ENCODE measurements at places on chromosomes 16 and 17.

DNA sequence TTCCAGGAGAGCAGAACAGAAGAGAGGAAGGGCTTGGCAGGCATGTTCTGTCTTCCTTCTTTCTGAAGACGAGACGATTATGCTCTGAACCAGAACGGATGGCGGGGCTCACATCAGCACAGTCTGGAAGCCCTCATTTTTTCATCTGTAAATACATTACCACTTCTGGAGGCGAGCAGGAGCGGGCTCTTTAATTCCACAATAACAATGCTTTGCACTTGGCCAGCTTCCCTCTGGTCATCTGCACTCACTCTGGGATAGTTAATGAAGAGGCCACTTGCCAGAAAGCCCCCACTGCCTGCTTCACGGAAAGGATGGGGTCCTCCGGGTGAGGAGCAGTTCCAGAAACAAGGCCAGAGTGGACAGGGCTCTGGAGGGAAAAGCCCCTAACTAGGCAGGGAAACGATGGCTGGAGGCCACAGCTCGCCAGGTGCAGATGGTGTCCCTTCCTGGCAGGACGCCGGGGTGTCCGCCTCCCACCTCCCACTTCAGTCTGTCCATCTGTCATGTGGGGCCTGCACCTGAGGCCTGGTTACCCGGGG lies 13.1 kb upstream of the BCAR1 start:
- no peak for DNase-seq

- no peak for DNase-seq
Observed at GRCh38 chr16:28217326-28217725, 5.6 kb upstream of the XPO6 start.

DNA sequence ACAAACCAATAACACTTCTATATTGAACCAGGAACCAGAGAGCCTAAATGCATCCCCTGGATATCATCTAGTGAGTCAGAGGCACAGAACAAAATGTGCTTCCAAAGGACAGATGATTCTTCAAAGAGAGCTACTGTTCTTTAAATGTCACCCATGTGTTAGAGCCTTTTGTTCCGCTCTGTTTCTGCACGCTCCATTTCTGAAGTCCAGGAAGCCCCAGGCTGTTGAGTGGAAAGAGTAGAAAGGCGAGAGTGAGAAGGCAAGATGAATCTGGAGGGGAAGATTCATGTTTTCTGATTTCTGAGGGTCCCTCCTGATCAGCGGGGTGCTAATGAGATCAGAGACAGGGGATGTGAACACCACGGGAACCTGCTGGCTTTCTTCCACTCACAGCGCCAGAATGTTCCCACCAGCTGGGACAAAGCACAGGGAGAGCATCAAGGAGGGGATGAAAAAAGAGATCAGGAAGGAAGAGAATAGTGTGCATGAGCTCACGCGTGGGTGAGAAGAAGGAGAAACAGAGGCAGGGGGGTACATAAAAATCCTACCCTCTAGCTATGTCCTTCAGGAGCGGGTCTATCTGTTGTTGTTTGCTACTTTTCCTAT lies 559.9 kb upstream of the HSBP1 start:
- DNase-seq: no peak

DNA sequence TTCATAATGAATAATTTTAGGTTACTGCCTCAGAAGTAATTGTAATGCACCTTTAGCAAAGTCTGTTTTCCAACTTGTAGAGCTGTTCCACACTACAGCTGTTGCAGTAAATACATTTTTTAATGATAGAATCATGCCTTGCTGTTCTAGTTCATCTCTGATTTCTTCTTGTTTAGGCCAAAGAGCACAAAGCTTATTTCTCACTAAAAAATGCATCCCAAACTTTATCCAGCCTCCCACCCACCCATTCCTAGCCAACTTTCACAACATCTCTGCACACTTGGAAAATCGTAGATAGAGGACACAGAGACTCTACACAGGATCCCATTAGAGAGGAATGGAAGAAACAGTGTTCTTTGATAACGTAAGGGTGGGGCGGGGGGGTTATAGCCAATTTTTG lies 252.2 kb upstream of the DYNLRB2 start:
- no peak for DNase-seq

GRCh38 chr16:80114699-80115098 lies 426.1 kb upstream of the DYNLRB2 start:
- no peak for DNase-seq

DNA sequence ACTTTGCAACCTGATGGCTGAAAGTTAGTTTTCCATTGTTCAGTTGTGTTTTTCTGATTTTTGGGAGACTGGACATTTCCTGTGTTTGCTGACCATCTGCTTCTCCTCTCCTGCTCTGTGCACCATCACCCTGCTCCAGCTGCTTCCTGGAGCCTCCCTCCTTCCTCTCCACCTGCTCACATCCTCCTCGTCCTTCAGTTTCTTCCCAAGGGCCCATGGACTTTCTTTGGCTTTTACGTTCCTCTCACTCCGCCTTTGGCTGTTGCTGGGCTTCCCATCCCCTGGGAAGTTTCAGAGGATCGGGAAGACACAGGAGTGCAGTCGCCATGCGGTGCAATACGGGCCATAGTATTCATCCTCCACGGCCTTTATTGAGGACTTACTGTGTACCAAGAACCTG lies 61.6 kb downstream of the TNFRSF13B start:
- no peak for DNase-seq

DNA sequence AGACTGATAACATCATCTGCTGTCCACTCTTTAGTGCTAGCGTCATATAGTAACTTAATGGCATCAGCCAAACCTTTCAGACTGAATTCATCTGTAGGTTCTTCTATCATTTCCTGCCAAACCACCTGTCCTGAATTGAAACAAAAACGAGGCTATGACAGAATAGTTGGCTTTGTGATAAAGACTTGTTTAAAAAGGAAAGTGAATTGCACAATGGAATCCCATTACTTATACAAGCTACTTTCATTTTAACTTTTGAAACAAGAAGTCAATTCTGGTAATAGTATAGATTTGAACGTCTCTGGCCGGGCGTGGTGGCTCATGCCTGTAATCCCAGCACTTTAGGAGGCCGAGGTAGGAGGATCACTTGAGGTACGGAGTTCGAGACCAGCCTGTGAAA lies 18.2 kb downstream of the LASP1NB start:
- DNase-seq: no peak

DNA sequence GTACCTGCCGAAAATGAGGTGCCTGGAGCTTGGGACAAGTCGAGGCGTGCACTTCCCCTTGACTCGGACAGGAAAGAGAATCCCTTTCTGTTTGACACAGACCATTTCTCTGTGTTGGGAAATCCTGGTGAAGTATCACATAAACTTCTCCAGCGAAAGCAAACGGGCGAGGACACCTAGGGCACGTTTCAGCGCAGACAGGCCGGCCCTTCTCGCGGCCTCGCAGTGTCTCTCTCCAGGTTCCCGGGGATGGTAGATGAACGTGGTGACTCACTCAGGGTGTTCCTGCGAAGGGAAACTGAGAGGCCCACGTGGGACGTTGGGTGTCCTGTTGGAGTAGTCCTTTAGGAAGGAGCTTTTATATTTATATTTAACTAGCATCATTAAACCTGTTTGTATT lies 36.3 kb upstream of the ZNF750 start:
- no peak for DNase-seq

- DNase-seq: no peak
Observed at GRCh38 chr17:50133769-50134099, 3.8 kb upstream of the SAMD14 start.

DNA sequence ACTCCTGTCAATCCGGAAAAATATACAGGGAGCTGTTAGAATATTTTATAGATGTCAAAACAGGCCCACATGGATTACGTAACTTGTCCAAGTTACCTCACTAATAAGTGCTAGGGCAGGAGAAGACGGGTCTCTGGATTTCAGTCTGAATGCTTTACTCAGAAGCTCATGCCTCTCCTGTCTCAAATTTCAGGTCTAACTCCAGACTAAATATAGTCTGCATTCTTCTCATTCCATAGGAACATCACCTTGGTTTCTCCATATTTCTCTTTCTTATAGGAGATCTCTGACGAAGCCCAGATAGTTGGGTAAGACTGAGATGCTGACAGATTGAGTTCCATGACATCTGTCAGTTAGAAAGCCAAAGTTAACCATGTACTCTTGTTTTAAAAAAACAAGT lies 174.2 kb downstream of the STX8 start:
- no peak for DNase-seq

DNA sequence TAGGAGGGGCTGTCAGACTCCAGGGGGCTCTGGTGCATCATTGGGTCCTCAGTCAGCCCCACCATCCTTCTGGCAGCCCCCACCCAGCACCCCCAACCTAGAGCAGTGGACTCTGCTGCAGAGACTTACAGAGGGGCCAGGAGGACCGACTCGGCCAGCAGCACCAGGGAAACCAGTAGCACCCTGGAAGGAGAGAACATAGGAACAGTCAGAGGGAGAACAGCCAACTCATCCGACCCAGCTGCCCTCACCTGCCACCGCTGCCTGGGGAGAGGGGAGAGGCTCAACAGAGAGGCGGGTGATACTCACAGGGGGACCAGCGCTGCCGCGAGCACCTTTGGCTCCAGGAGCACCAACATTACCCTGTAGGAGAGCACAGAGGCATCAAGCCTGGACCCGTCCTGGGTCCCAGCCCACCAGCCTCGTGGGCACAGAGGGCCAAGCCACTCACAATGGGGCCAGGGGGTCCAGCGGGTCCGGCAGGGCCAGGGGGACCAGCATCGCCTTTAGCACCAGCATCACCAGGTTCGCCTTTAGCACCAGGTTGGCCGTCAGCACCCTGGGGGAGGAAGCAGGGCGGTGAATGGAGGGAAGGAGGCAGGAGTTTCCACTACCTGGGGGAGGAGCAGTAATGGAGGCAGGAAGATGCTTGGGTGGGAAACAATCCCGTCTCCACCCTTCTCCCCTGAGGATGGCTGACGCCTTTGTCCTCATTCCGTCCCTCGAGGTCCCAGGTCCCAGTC lies 11.7 kb downstream of the COL1A1 start:
- no peak for DNase-seq

DNA sequence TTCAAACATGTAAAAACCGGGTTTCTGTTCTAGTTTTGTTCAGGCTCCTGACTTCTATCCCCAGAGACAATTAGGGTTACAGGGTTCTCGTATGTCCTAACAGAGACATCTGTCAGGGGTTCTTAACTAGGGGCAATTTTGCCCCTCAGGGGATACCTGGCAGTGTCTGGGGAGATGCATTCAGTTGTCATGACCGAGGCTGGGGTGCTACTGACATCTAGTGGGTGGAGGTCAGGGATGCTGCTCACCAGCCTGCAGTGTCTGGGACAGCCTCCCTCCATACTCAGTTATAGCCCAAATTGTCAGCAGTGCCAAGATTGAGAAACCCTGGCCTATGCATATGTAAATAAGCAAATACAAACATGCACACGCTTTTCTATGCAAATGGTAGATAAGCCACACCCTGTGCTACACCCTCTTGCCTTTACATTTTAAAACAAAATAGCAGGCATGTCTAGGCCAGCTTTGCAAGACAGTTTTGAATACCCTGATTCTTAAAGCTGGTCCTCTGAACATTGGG lies 37.4 kb downstream of the CLEC16A start:
- DNase-seq: no peak

DNA sequence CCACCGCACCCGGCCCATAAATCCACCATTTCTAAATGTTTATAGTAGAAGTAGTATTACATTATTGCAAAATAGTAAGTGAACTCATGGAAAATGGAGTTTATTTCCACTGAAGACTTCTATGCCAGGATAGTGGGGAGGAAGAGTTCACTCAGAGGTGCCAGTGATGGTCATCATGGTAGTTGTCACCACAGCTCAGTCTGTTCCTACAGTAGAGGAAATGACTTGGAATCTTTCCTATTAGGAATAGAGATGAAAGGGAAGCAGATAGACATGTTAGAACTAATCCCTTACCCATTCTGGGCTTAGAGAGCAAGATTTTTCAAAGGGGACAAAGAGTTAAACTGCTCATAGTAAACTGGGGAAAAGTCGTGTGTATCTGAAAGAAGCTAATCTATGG lies 20.1 kb downstream of the MRPL45 start:
- DNase-seq: no peak

- no peak for DNase-seq
Observed at GRCh38 chr16:84294117-84294516, 561 bp upstream of the WFDC1 start.

GRCh38 chr16:30166202-30166902 lies 17.1 kb upstream of the CORO1A start:
- DNase-seq: peak; percentile 9

GRCh38 chr17:74429604-74430384 lies 2.1 kb upstream of the GPRC5C start:
- DNase-seq: no peak

DNA sequence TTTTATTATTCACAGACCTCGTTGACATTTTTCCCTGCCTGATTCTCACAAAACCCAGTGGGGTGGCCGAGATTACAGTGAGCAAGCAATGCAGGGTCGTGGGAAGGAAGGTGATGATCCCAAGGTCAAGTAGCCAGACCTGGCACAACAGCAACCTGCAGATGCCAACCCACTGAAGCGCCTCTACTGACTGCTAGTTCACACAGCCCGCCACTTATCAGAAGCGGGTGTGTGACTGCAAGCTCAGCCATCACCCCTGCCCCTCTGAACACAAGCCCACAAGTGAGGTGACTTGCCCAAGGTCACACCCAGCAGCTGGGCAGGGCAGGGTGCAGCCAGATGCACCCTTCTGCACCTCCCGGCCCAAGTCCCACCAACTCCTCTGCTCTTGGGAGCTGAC lies 7.1 kb downstream of the TFAP4 start:
- no peak for DNase-seq

DNA sequence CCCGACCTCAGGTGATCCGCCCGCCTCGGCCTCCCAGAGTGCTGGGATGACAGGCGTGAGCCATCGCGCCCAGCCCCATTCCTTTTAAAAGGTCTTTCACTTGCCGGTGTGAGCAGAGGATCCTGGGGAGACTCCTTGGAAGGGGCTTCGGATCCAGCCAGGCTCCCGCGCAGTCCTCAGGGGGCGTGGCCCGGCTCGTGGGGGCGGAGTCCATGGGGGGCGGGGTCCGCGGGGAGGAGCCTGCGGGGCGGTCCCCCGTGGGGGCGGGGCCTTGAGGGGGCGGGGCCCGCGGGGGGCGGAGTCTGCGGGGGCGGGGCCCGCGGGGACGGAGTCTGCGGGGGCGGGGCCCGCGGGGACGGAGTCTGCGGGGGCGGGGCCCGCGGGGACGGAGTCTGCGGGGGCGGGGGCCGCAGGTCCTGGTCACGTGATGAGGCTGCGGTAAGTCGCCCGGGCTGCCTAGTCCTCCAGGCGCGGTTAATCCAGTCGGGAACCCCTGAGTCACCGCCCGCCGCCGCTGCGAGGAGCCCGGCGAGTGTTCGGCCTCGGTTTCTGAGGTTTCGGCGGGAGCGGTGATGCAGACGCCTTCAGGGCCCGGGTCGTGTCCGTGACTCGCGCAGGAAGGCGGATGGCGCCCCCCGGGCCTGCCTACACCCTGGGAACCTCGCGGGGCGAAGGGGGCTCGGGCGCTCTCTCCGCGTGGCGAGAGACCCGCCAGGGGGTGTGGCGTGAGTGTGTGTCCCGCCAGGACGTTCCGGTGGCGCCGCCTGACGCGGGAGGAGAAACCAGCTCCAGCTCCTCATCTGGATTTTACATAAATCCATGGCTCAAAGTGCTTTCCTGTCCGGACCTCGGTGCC lies 23.6 kb upstream of the ABR start:
- DNase-seq: peak; percentile 45
